ENCODE measurements at places on chromosomes 2 and 18.

DNA sequence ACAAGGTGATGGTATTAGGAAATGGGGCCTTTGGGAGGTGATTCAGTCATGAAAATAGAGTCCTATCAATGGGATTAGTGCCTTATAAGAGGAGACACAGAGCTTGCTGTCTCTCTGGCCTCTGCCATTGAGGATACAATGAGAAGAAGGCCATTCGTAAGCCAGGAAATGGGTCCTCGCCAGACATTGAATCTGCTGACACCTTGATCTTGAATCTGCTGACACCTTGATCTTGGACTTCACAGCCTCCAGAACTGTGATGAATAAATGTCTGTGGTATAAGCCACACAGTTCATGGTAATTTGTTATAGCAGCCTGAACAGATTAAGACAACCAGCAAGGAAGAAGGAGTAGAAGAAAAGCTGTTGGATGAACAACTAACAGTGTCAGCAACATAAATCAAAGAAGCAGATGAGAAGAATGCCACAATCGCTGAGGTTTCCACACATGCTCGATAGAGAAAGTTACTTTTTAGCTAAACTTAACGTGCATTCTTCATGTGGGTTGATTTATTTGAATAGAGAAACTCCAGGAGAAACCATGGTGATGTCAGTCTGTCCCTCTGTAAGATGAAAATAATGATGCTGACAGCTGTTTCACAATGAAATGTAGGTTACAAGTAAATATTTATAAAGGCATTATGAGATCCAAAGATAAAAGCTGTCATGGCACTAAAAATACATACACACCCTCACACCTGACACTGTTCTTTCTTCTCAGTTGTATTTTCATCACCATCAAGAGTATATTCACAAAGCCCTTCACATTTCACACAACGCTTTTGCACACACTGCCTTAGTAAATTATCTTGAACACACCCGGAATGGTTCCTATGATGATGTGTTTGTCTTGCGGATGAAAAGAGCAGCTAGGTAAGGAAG is 153.7 kb upstream of the NCK2 start:
- no peak for DNase-seq

- peak; percentile 63 for DNase-seq
Measured at GRCh38 chr18:63284827-63285733, 34.5 kb downstream of the BCL2 start.

DNA sequence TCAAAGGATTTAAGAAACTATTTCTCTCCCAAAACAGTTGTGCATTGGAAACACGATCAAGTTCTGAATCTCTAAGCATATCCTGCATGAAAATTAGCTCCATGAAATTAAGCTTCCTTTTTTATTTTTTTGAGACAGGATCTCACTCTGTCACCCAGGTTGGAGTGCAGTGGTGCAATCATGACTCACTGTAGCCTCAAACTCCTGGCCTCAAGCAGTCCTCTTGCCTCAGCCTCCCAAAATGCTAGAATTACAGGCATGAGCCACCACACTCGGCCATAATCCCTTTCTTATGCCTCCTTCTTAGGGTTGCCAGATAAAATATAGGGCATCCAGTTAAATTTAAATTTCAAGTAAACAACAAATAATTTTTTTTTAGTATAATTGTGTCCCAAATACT is 124.4 kb downstream of the ARL4C start:
- DNase-seq = no peak

GRCh38 chr18:22974001-22974400 is 40.9 kb downstream of the RBBP8 start:
- DNase-seq = no peak

- DNase-seq = no peak
Measured at GRCh38 chr2:235937087-235937486, 231.1 kb downstream of the GBX2 start.

DNA sequence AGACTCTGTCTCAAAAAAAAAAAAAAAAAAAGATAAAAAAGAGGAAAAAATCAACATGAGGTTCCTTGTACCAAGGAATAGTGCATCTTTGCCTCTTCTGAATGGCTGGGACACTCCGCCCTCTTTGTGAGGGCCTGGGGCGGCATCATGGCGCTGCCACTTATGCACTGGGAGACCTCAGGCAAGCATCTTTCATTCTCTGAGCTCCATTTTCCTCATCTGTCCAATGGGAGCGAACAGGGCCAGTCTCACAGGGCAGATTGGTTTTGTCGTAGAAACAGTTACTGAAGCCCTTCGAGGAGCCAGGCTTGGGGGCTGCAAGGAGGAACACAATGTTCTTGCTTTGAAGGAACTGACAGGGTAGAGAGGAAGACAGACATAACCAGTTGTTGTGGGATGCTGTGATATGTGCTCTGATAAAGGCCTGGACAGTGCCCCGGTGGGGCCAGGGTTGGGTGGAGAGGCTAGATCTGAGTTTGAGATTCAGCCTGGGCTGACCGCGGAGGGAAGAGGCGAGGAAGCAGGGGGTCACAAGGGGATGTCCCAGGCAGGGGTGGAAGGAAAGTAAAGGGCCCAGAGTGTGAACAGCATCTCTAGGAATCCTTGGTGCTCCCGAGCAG is 14.1 kb downstream of the ZFP36L2 start:
- no peak for DNase-seq
